ENCODE measurements at places on chromosomes 2 and 18.

DNA sequence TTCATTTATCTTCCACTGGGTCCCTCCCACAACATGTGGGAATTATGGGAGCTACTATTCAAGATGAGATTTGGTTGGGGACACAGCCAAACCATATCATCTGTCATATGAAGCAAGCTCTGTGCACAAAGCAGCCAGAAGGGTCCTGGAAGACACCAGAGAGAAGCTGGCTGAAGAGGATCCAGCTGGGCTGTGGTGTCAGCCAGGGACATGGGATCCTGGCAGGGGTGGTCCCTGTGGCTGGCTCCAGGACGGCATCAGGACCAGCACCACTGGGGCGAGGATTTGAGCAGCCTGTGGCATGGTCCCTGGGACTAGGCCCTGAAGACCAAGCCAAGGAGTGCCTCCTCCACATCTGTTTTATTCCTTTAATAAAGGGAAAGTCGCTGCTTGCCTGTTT is 84.8 kb upstream of the HDAC4 start:
- DNase-seq, result no peak

GRCh38 chr2:149661844-149662243 is 74.3 kb upstream of the MMADHC start:
- no peak for DNase-seq

GRCh38 chr2:188986839-188987238 is 12.7 kb downstream of the COL3A1 start:
- DNase-seq, result no peak

- no peak for DNase-seq
Observed at GRCh38 chr2:36351736-36352349, 3.7 kb upstream of the CRIM1 start.

- no peak for DNase-seq
Observed at GRCh38 chr18:54003195-54003594, 221.3 kb downstream of the MBD2 start.

DNA sequence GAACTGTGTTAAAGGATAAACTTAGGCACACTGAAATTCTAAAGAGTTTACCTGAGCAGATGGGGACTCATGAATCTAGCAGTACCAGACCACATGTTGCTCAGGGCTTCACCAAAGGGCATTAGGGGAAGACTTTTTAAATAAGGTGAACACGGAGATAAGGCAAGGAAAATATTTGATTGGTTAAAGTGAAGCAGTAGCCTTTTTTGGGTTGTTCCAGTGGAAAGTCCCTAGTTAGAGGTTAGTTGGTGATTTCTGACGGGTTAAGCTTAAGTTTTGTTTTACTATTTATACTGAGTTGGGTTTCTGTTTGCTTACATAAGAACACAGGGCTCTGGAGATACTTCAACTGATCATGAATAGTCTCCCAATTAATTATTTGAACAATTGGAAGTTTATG is 722.5 kb downstream of the SOCS6 start:
- DNase-seq, result no peak

DNA sequence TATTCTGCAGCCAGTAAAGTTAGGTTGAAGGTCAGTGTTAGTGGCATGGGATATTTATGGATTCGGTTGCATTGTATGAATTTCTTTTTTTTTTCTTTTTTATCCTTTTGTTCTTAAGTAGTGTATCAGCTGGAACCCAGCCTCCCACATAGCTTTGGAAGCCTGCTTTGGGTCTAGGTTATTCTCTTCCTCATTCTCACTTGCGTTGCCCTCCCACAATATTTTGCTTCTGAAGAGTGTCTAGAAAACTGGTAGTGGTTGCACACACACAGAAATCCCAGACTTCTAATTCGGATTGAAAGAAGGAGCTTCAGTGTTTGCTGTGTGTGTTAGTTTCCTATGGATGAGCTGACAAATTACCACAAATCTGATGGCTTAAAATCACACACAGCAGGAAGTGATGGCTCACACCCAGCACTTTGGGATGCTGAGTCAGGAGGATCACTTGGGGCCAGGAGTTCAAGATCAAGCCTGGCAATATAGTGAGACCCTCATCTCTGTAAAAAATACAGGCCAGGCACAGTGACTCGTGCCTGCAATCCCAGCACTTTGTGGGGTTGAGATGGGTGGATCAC is 104.8 kb downstream of the ARL4C start:
- no peak for DNase-seq

GRCh38 chr2:224099861-224100643 is 61.0 kb upstream of the SERPINE2 start:
- no peak for DNase-seq

- no peak for DNase-seq
Observed at GRCh38 chr2:23069923-23070322, 315.1 kb upstream of the KLHL29 start.

DNA sequence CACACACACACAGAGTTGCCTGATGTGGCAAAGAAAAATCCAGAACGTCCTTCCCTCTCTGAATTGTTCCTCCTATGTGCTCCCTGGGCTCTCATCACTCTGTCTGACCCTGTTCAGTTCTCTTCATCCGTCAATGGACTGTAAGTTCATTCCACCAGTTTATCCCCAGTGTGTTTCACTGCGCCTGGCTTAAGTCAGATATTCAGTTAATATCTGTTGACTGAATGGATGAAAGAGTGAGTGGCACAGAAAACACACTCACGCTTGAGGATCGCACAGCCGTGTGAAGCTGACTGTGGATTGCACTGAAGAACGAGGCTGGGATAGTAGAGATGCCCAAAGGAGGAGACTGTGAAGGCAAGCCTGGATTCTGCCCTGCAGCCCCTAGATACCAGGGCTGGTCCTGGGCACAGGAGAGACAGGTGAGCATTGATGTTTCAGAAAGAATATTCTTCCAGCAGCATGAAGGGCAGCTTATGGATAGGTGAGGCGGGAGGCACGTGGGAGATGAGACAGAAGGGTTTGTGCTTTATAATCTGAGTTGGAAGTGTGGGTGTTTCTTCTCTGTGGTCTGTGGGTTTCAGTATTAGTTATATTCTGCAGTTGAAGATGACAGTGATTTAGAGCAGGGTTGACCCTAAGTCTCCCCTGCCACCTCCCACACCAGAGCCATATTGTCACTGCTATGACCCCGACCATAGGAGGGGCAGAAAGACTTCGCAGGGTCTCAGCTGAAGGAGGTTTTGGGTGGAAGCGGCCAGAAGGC is 129.9 kb downstream of the SOCS6 start:
- no peak for DNase-seq

DNA sequence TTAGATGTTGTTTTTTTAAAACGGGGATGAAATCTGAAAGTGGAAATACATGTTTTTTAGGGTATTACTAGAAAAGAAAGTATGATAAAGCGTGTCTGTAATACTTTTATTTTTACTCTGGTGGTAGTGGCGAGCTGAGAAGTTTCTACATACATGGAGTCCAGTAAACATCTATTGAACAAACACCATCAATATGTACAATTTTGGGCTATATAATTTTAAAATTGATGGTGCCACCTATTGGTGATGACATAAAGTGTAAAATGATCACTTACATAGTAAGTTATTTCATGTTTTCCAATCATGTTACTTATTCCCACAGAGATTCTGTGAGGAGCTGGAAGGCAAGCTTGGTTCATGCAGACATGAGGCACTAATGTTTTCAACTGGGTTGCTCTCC is 31.5 kb upstream of the NFE2L2 start:
- no peak for DNase-seq

Measured in stimulated activated CD4-positive, alpha-beta T cell treated with anti-CD3 and anti-CD28 coated beads, Interleukin-2, amount 100 ng/mL, for 24 hours (primary cell).